ENCODE measurements at places on chromosomes 5 and 9. TPM values are rescaled to one million over a fixed set of nuclear protein-coding genes. Genes with fewer than 3 reads are reported as not detected.

SOX30 gene
- total RNA-seq: 1.0 TPM

PRRX2 gene
- total RNA-seq: not detected

- ATAC-seq: no peak
Observed at GRCh38 chr9:134984372-134985265, 66.9 kb upstream of the FCN1 start.

DNA sequence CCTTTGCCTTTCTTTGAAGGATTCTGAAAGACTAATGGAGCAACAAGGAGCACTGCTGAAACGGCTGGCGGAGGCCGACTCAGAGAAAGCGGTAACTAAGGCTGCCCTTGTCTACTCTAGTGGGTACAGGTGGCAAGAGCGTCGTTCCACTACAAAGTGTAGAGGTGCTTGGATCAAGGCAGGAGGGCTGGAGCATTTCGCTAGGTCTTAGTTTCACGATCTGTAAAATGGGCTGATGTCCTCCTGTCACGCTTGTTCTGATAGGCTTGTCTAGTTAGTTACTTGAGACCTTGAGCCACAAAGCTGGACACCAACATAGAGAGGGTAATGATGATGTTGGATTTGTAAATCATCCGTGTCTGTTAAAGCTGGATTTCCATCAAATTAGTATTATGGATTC is 23.0 kb upstream of the GLE1 start:
- ATAC-seq: no peak

- ATAC-seq: peak; percentile 39
Observed at GRCh38 chr5:177232761-177233160, 70.8 kb downstream of the RAB24 start.

DNA sequence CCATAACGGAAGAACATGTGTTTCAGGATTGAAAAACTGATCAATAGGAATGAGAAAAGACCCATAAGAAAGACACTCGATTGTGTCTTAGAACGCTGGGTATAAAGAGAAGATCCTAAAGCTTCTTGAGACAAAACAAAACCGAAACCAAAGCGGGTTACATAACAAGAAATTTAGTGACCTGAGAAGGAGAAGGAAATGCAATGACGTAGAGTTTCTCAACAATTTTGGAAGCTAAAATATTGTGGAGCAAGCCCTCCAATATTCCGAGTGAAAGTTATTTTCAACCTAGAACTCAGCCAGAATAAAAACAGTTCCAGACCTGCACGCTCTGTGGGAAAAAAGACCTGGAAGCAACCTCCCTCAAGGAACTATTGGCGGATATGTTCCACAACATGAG is 81.9 kb upstream of the FREM1 start:
- ATAC-seq: no peak

DNA sequence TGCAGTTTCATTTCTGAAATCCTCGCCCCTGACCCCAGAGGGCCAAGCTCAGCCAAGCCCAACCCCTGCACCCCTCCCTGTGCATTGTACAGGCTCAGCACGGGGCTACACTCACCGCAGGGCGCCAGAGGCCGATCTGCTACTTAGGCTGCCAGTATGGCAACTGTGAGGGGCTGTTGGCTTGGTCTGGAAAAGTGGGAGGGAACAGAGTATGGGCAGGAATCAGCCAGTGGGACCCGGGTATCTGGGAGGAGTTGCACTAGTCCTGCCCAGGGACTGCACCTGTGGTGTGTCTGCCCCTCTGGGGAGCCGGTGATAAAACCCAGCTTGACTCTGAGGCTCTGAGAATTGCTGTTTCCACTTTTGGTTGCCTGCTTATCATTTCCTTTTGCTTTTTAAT is 167.4 kb upstream of the KIF2A start:
- ATAC-seq: no peak

DNA sequence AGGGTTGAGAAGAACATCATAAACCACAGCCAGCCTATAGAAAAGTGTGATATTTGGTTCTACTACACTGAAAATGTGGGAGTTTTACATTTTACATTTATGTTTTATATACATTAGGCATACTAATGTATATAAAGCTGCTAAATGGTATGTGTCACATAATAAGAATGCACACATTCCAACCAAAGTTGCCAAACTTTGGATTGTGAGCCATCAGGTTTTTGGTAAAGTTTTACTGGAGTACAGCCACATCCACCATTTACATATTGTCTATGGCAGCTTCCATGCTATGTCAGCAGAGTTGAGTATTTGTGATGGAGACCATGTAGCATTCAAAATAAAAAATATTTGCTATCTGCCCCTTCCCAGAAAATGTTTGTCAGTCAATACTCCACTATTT is 23.1 kb upstream of the TARS1 start:
- ATAC-seq: no peak

DNA sequence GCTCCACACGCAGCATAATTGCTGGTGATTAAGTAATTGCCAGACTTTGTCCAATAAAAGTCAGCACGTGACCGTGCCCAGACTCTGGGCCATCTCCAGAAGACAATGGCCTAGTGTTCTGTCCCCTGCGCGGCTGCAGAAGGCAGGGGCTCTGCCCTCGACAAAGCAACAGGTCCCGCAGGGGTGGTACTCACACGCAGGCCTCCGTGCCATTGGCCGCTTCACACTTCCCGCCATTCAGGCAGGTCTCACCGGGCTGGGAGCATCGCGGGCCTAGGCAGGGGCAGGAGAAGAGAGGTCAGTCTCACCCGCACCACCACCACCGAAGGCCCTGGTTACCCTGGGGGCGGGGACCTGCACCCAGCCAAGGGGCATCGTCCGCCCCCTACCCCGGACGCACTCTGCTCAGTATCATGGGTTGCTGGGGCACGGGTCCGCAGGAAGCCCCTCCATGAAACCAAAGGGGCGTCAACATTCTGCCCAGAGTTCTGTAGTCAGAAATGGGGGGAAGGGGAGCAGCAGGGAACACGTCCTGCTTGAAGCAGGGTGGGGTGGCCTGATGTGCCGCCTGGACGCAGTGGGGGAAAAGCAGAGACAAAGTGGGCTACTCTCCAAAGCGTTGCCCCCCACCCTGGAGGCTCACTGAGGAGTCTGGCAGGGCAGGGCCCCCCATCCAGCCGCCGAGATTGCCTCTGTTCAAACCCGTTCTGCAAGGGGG is 1.9 kb downstream of the NOTCH1 start:
- ATAC-seq: no peak

DNA sequence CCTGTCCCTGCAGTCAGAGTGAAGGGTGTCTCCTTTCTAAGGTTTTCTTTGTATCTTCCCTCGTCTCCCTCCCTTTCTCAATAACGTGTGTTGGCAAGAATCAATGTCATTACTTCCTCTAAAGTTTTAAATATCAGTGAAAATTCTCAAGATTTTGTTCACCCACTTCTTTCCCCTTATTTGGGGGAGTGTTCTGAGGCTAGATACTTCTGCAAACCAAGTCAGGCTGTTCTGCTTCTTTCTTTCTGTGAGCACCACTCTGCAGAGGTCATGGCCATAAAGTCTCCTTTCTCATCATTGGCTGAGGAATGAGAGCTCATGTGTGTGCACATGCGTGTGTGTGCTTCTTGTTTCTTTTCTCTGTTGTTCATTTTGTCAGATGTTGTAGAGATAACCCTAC is 26.6 kb upstream of the SPATA31C2 start:
- no peak for ATAC-seq

DNA sequence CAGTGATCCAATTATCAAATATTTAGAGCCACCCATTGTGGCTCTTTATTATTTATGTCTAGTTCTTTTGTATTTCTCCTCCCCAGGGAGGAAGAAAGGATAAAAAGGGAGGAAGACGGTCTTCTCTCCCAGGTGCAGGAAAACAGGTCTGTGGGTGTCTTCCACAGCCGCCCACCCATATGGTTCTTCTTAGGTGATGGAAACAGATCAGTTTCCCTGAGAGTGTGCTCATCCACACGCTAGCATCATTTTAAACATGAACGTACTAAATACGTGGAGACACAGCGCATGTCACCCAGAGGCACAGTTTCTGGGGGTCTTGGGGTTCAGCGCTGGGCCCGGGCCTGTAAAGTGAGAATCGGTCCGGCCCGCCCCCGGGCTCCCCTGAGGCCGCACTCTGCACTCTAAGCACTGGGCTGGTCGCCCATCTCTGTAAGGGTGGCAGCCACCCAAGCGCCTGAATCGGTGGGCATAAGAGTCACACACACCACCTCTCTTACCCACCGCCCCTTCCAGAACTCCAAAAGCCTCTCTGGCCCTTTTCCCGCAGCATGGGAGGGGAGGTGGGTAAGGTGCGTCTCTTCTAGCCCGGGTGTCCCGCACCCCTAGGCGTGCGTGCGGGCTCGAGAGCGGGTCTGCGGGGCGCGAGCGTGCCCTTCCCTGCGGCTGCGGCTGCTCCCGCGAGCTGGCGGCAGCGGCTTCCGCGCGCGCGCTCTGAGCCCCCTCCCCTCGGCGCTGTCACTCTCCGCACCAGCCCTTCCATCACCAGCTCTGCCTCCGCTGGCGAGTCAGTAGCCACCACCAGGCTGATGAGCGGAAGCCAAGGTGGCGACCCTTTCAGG is 1.3 kb downstream of the PTCH1 start:
- peak; percentile 39 for ATAC-seq

DNA sequence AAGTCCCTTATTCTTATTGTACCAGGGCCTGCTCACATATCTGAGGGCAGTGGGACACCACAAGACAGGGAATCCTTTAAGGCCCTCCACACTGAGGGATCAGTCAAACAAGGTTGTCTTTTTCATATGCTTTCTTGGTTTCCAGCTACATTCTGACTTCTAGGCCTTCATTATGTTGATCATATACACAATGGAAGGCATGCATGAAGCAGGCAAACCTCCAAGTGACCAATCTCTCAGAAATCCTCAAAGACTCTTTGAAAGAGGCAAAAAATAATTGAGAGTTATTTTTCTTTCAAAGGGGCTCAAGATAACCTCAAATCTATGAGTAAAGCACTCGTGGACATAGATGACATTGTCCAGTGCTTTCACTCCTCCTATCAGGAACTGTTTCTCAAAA is 1195.9 kb upstream of the ACO1 start:
- ATAC-seq: no peak

- ATAC-seq: no peak
Observed at GRCh38 chr5:164265566-164265965, 760.1 kb downstream of the MAT2B start.

- ATAC-seq: peak; percentile 23
Observed at GRCh38 chr9:90801241-90801972, at the start of gene SYK. SYK (plus strand) TSS chr9:90801819; CDS start chr9:90843899, 42,080 bp downstream.

All from activated T-helper 17 cell treated with anti-CD3 and anti-CD28 coated beads, Interleukin-2, amount 50 U/mL, for 72 hours (primary cell).